Left renal cortex interstitium (tissue), 4 donors: ENCODE measurements at places on chromosomes 1 and 21.

- no peak for DNase-seq
Measured at GRCh38 chr1:240426051-240426450, 185.9 kb downstream of the GREM2 start.

GRCh38 chr1:22875841-22876240 is 96.8 kb downstream of the LACTBL1 start:
- no peak for DNase-seq

DNA sequence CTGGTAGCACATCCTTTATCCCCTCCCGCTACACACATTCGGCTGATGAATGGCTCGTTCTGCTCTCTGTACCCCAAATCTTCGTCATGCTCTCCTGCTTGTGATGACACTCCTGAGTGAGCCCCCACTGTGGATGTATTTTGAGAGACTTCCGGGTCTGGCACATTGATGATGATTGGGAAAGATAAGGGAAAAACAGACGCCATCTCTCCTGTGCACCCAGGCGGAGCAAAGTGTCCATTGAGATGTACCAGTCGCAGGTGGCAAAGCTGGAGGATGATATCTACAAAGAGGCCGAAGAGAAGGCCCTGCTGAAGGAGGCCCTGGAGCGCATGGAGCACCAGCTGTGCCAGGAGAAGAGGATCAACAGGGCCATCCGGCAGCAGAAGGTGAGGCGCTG is 27.9 kb upstream of the EFHD2 start:
- DNase-seq: no peak

- no peak for DNase-seq
Measured at GRCh38 chr1:164637461-164638375, 78.7 kb downstream of the PBX1 start.

DNA sequence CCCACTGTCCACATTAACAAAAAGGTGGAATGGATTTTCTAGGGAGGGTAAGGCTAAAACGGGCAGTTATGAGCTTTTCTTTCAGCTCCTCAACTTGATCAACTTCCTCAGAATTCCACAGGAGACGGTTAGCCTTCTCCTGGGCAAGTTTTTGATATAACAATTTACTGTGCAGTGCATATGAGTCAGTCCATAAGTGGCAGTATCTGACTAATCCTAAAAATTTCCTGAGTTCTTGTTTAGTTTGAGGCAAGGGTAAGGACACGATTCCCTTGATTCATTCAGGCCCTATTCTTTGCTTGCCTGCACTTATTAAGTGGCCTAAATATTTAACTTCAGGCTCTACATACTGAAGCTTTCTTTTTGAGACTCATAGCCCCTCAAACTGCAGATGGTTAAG is 6.2 kb upstream of the AADACL3 start:
- DNase-seq: no peak

DNA sequence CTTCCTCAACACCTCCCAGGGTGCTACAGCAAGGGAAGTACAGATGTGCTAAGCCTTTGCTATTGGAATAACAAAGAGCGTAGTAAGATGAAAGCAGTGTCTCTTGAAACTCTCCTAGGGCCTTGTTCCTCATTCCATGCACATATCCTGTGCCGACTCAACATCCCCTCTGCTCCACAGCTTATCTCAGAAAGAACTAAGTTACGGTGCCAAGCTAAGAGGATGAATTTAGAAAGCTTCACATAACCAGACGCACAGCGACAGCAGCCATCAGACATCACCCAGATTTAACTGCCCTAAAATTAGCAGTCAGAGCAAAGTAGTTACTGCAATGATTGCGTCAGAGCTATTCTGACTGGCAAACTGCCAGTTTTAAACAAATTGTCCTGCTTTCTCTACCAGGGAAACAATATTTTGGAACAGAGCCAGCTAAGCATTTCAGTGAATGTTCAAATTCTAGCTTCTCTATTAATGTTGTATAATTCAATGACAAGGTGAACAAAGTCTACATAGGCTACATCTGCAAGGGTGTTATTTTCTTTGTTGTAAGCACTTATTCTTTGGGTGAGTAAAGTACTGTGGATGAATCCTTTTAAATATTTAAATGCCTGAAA is 9.5 kb downstream of the SIPA1L2 start:
- DNase-seq: no peak

- DNase-seq: no peak
Measured at GRCh38 chr1:2375246-2375922, 16.0 kb downstream of the MORN1 start.

GRCh38 chr1:76179219-76179698 is 104.7 kb downstream of the ST6GALNAC3 start:
- DNase-seq: no peak

DNA sequence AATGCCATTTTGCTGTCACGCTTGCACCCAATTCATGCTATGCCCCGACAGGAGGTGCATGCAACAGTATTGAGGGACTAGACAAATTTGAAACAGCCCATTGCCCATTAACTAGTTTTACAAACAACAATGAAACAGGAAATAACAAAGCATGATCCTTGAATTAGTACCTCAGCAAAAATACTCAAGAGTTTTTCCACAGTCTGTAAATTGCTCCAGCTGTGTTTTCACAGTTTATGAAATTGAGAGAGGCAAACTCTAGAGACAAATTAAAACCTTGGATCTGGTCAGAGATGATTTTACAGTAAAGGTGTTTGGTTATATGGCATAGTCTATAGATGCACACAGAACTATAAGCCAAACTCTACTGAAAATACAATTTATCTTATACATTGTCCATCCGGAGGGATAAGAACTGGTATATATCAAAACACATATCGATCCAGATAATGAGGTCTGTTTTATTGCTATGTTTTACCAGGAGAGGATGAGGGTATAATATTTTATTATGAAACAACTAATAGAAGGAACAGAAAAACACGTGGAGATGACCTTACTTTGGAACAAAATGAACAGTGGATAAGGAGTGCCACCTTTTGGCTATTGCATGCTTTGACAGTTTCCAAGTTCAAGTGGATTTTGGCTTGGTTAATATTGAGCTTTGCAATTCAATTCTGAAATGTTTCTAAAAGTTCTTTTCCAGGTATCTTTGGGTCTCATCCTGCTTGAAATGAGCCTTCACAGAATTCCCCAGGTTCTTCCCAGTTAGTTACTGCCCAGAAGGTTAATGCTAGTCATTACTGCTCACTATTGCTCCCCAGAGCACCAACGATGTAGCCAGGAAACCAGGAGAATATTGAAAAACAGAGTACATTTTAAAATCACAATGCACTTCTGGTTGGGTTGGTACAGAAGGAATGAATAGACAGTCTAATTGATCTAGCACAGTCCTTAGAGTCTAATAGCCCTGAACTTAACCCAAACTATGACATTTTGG is 45.7 kb downstream of the ZC3H11B start:
- DNase-seq: peak; percentile 38

DNA sequence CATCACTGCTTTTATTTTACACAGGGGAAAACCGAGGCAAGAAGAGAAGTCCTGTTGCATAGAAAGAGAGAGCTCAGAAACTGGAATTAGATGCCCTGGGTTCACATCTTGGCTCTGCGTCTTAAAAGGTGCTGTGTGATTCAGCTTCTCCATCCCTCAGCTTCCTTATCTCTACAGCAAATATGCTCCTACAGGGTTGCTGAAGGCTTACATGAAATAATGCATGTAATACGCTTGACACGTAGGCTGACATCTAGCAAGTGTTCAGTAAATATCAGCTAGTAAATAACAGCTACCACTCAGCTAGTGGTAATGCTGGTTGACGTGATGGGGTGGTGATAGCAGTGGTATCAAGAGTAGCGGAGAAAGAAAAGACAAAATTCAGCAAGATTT is 77.1 kb upstream of the CD55 start:
- DNase-seq: no peak

DNA sequence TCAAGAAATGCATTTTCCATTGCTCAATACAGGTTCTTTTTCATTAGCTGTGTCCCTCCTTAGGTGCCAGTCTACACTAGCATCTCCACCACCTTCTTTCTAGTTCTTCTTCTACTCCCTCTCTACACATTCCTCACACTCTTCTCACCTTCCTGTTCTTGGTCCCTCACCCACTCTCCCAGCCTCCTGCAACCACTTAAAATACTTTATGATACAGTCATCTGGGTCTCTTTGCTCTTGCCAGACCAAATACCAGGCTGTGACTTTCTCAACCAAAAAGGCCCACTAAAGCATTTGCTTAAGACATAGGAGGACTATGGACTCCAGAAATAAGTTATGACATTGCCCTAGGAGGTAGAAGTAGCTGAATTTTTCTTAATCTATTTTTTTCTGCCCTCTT is 35.1 kb downstream of the PIGM start:
- no peak for DNase-seq

- DNase-seq: no peak
Measured at GRCh38 chr21:43850728-43851295, 14.2 kb upstream of the AGPAT3 start.

DNA sequence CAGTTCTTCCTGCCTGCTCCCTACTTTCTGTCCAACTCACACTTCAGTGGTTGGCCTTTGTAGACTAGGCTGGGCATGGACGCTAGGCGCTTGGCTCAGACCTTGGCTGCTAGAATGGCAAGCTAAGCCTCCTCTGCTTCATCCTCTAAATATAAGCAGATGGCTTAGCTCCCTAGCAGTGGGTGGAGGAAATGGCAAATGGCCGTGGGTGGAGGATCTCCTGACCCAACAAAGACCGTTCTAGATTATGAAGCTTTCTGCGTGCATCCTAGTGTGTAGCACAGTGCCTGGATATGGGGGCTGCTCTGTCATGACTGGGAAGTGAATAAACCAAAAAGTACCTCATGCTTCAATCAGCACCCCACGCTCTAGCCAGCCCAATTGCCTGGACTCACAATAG is 10.4 kb upstream of the ETV3L start:
- no peak for DNase-seq

- peak; percentile 19 for DNase-seq
Measured at GRCh38 chr1:10387677-10388386, 11.0 kb upstream of the PGD start.

DNA sequence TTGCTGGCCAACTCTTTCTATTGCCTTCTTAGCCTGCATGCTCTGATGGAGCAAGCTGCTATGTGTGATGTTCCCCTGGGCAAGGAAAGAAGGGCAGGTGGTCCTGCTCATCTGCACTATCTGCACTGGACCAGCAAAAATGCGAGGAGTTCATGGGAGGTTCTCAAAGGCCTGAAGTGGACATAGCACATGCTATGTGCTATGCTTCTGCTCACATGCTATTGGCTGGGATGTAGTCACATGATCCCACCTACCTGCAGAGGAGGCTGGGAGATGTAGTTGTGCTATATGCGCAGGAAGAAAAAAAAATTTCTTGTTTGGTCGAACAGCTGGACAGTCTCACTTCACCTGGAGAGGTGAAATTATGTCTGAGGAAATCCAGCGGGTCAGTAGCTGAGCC is 587.7 kb downstream of the MATN1 start:
- DNase-seq: no peak

GRCh38 chr21:41497008-41497407 is 10.9 kb downstream of the TMPRSS2 start:
- no peak for DNase-seq

DNA sequence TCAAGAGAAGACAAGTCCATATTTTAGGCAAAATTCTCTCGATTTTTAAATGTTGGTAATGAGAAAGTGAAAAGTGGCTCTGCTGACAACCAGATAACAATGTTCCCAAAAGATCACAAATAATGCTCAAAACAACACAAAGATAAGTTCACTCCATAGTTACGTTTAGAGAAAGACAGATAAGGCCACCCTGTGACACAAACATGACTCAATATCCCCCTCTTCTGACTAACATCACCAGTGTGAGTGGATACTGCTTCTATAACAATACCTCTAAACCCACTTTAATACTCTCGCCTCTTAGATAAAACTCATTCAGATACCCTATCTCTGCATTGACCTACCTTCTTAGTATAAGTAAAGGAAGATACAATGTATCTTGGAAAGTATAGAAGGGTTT is 51.2 kb upstream of the RGS7 start:
- DNase-seq: no peak

DNA sequence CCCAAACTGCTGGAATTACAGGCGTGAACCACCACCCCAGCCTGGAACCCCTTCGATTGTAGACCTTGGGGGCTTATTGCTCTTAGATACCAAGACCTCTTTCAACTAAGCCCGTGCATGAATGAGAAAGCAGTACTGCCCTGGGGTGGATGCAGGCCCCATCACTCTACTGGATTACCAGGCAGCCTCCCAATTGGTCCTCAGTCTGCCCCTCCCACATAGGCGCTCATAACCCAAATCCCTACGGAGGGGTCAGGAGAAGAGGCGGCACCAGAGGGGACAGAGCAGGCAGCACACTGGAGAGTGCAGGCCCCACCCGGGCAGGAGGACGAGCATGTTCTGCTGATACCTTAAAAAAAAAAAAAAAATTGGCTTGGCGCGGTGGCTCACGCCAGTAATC is 12.4 kb upstream of the STMN1 start:
- DNase-seq: no peak

GRCh38 chr1:22317920-22318243 is 133.8 kb upstream of the ZBTB40 start:
- DNase-seq: no peak

GRCh38 chr1:79969886-79970285 is 963.4 kb upstream of the ADGRL4 start:
- no peak for DNase-seq

GRCh38 chr1:93416183-93416582 is 31.7 kb upstream of the FNBP1L start:
- DNase-seq: no peak

DNA sequence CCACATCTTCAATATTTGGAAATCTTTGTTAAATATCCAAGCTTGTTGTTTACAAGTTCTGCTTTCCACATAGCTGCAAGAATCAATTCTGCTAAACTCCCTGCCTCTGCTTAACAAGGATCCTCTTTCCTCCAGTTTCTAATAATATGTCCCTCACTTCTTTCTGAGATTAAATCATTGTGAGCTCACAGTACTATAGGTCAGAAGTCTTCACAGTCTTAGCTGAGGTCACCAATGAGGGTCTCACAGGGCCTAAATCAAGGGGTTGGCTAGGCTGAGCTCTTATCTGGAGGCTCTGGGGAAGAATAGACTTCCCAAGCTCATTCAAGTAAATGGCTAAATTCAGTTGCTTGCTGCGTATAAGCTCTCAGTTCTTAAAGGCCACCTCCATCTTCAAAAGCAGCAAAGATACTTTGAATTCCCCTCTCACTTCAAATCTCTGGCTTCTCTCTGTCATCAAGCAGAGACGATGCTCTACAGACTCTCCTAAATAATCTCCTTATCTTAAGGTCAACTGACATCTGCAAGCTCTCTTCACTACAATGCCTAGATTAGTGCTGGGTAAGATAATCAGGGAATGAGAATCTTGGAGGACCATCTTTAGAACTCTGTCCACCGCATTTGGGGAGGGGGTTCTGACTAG is 175.3 kb downstream of the PLPPR4 start:
- DNase-seq: no peak

DNA sequence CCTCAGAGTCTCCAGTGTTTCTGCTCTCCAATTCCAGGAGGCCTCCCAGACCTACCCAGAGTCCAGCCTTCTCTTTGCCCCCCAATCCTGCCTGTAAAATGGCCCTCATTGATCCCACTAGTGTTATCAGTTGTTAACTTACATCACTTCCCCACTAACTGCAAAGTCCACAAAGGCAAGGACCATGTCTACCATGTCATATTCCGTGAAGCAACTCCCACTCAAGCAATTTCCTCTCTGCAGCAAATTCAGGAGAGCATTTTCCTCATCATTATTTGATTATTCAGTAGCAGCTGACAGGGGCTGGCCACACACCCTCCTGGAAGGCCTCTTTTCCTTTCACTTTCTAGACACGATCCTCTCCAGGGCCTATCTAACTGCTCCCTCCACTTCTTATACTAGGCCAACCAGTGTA is 153.5 kb downstream of the RERE start:
- DNase-seq: no peak

- DNase-seq: no peak
Measured at GRCh38 chr1:66351913-66352312, 182.0 kb upstream of the SGIP1 start.
